ENCODE measurements at places on chromosomes 2 and 18.

DNA sequence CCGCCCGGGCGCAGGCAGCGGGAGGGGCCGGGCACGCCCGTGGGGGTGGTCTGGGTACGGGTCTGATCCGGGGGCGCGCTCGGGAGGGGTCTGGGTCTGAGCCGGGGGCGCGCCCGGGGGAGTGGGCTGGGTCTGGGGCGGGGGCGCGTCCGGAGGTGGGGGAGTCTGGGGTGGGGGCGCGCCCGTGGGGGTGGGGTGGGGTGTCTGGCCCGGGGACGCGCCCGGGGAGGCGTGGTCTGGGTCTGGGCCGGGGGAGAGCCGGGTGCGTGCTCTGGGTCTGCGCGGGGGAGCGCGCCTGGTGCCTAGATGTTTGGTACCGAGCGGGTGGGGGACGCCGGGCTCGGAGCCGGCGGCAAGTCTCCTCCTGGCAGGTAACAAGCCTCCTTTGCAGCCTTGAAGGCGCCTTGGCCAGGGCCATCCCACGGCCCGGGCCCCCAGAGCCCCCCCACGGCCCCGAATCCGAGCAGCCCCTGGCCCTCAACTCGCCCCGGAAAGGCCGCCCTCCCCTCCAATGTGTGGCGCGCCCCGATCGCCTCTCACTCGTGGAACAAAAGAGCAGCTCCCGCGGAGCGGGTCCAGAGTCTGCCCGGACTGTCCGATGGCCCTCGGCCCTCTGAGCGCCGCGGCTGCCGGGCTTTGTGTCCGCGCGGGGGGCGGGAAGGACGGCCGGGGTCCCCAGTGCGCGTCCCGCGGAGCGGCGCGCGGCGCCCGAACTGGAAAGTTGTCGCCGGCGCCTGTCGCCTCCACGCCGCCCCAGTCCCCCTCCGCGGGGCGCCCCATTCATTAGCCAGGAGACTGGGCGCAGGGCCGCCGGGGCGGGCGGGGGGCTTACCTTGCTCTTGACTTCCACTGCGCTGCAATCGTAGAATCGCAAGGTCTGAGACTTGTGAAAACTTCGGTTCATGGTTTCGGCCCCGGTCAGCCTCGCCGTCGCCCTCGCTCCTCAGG lies 595 bp downstream of the PARD6G start:
- no peak for DNase-seq

DNA sequence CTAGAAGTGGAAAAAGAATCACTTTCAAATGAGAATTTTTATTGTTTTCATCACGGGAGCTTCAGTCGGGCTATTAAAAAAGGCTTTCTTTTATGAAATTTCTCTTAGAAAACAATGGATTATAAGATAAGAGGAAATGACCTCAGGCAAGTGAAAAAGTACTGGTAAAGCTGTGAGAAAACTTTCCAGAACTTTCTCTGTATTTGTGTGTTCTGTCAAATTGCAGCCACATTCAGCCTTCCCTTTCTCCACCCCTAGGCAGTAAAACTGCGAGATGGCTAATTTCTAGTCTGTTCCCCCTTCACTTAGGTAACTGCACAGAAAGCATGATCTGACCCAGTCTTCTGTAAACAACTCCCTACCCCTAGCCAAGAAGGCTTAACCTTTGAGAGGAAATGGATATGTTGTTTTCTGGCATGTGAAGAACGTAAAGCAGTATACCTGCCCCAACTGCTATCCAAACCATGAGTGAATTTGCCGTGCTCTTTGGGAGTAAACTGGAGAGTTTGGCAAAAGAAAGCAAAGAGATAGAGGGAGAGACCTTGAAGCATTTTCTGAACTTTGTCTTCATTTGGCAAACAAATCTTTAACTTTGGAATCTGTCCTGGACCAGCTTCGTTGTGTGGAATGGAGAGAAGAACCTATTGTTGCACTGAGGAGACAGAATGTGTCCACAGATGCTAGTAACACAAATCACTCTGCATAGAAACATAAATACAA lies 105.4 kb downstream of the ETAA1 start:
- no peak for DNase-seq

DNA sequence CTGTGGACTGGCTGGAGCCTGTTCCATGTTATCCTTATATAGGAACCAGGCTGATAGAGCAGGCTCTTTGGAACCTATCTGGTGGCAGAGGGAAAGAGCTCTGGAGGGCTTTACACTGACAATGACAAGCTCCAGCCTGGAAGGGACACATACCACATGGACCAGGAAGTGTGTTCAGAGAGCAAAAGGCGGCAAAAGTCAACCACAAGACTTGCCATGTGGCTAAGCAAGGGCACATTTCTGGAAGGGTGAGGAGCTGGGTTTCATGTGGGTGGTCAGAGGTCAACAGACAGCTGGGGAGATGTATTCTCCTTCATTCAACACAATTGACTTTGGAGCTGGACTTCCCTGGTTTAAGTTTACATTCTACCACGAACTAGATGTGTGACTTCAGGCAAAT lies 325.2 kb downstream of the DYSF start:
- no peak for DNase-seq

- DNase-seq: peak; percentile 80
Observed at GRCh38 chr2:233443511-233444183, 89.4 kb downstream of the DGKD start.

DNA sequence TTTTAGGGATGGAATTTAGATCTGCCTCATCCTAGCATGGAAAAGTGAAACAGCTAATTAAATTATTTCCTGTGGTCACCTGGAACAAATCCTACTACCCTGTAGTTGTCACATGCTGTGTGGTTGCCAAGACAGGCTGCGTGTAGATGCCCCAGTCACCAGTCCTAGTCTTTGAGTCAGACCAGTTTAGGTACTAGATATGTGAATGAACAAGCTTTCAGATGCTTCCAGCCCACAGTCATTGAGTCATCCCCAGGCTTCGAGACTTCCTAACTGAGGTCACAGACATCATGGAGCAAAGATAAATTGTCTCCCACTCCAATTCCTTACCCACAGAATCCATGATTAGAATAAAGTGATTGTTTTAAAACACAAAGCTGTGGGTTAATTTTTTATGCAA lies 35.8 kb upstream of the GRB14 start:
- no peak for DNase-seq

- no peak for DNase-seq
Observed at GRCh38 chr2:85889627-85890281, 964 bp upstream of the ST3GAL5 start.

- DNase-seq: no peak
Observed at GRCh38 chr2:98311090-98311489, 35.2 kb upstream of the CNGA3 start.

DNA sequence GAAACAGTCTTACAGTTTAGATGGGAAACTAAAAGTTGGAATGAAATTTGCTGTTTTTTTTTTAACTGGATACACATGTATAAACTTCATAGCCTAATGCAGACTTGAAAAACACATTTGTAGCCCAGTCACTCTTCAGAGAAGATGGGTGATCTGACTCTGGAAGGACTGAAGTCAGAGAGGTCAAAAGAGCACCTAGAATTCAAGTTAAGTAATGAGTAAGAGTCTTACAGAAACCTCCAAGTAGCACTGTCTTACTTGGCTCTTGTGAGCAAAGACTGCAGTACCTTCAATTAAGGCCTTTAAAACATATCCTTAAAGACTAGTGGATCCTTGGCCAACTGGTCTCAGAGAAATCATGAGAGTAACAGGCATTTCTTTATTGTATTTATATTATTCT lies 41.9 kb downstream of the TRAPPC8 start:
- DNase-seq: no peak

- DNase-seq: no peak
Observed at GRCh38 chr18:41731884-41732283, 223.2 kb upstream of the PIK3C3 start.

- no peak for DNase-seq
Observed at GRCh38 chr2:101113441-101114267, 37.5 kb downstream of the TBC1D8 start.

GRCh38 chr2:205358351-205358815 lies 323.9 kb upstream of the NRP2 start:
- no peak for DNase-seq

- DNase-seq: no peak
Observed at GRCh38 chr2:223889229-223889628, 51.8 kb upstream of the AP1S3 start.

DNA sequence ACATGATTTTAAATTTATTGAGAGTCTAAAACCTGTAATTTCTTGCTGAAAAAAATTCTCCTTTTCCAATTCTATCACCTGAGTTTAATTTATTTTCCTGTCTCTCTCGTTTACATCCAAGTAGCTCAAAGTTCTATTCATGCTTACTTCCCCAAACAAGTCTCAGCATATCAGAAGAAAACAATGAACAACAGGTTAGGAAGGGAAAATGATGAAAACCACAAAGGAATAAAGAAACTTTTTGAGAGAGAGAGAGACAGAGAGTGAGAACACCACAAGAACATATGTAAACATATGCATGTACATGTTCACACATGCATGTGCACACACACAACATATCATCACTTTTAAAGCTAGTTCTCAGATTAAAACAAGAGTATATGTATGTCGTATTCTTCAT lies 112.1 kb downstream of the STRN start:
- no peak for DNase-seq

DNA sequence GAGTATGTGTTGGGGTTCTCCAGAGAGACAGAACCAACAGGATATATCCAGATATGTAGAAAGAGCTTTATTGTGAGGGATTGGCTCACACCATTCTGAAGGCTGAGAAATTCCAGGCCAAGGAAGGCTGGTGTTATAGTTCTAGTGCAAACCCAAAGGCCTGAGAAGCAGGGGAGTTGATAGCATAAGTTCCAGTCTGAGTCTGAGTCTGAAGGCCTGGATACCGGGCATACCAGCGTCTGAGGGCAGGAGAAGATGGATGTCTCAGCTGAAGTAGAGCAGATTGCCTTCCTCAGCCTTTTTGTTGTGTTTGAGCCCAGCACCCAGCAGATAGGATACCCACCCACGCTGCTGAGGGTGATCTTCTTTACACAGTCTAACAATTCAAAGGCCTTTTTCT lies 211.7 kb upstream of the RASGRP3 start:
- DNase-seq: no peak

- DNase-seq: no peak
Observed at GRCh38 chr2:67985586-67985985, 77.2 kb downstream of the C1D start.

- DNase-seq: no peak
Observed at GRCh38 chr2:104598636-104599035, 255.3 kb upstream of the POU3F3 start.

- no peak for DNase-seq
Observed at GRCh38 chr2:43939695-43940256, 56.0 kb downstream of the LRPPRC start.

GRCh38 chr18:36017232-36017631 lies 44.8 kb downstream of the RMP24 start:
- DNase-seq: no peak

DNA sequence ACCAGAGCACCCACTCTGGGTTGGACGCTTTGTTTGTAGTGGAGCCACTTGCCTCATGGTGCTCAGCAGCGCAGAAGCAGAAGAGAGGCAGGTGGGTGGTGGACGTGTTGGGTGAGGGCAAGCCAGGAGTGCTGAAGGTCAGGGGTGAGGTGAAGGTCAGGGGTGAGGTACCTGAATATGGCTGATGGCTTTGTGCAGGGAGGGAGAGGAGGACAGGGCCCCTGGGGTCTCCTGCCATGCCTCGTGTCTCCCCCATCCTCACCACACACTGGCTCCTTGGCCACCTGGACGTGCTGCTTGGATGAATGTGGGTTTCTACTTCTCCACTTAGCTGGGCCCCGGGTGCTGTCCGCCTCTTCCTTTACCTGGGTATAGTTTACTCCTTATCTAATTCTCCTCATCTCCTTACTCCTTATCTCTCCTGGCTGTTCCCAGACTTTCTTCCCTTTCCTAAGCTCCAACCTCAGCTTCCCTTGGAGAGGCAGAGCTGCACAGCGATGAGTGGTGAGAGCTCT lies 68.1 kb downstream of the DYSF start:
- no peak for DNase-seq

GRCh38 chr18:31576670-31577069 lies 15.0 kb upstream of the TTR start:
- DNase-seq: no peak

DNA sequence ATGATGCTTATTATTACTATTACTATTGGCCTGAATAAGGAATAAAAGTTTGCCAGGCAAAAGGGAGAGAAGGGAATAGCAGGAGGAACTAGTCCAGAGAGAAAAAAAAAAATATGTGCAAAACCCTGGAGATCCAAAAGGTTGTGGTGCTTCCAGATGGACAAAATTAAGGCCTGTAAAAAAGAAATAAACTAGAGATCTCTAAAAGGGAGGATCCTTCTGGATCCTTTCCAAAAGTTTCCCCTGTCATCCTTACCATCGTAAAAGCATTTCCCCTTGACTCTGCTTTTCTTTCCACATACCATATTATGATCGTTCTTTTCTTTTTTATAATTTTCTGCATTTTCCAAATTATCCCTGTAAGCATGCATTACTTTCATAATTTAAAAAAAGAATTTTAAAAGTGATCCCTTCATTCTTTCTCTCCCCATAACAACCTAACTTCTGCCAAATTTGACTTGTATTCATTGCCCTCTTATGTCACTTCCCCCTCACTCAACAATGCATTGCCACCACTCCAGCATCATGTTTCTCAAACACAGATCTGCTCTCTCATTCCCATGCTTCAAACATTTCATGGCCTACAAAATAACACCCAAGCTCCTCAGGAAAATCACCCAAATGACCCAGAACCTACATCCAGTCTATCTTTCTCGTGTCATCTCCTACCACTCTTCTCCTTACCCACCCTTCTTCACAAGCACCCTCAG lies 40.3 kb downstream of the RBMS1 start:
- no peak for DNase-seq

GRCh38 chr2:168534926-168535325 lies 78.9 kb downstream of the CERS6 start:
- DNase-seq: no peak
